ENCODE measurements at places on chromosomes 13 and 19.

GRCh38 chr13:45670189-45670885, 31.8 kb upstream of the CBY2 start:
- DNase-seq, result no peak

DNA sequence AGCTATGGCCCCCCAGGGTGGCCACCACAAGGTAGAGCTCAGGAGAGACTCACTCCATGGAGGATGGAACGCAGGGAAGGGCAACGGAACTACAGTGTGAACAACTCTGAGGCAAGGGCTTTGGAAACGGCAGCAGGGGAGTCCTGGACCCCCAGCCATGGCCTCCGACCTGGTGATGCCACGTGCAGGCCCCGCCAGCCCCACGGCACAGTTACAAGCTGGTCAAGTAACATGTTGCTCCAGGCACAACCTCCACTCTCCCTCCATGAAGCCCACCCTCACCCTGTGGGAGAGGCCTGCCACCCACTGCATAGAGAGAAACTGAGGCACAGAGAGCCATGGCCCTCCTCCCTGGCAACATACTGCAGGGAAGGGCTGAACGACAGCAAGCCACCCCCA, 9.1 kb upstream of the CERS1 start:
- peak; percentile 43 for DNase-seq

GRCh38 chr19:55482967-55483705, 1.9 kb upstream of the NAT14 start:
- no peak for DNase-seq

GRCh38 chr19:29886586-29886985, 55.5 kb upstream of the URI1 start:
- no peak for DNase-seq
